ENCODE measurements at places on chromosomes 13 and 19.

DNA sequence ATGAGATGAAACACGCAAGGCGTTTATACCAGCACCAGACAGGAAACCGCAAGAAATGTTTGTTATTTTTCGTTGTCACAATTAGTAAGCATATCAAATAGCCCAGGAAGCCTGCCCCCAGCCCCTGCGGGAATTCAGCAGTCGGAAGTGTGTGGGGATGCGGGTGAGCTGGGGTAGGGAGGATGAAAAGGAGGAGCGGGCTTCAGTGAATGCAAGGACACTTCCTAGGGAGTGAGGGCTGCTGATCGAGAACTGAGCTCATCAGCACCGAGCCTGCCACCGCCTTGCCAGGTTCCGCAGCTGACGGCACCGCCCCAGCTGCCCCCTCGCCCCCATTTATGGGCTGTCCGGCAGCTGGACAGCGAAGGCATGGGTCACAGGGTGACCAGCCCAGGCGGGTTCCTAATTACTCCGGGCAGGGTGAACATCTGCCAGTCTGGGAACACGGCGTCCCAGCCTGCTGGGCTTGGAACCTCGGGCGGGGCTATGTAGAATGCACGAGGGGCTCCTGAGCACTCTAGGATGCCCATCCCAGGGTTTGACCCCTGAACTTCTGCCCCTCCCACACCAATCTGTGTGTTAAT, 1.6 kb upstream of the BEST2 start:
- peak; percentile 70 for DNase-seq

- no peak for DNase-seq
Observed at GRCh38 chr13:38849315-38849714, 141.3 kb downstream of the STOML3 start.

DNA sequence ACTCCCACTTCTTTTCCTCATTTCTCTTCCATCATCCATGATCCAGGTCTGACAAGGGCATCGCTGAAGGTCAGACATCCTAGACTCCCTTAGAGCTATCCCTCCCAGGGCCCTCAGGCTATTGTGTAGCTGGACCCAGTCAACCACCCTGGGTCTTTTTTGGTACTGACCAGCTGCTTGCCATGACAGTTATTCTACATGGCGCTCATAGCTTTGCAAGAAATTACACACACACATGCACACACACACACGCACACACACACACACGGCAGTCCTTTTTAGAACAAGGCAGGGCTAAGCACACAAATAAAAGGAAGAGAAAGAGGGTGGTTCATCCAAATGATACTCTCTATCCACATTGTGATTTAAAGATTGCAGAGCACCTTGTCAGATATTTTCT, 18.3 kb downstream of the SIAH3 start:
- no peak for DNase-seq

DNA sequence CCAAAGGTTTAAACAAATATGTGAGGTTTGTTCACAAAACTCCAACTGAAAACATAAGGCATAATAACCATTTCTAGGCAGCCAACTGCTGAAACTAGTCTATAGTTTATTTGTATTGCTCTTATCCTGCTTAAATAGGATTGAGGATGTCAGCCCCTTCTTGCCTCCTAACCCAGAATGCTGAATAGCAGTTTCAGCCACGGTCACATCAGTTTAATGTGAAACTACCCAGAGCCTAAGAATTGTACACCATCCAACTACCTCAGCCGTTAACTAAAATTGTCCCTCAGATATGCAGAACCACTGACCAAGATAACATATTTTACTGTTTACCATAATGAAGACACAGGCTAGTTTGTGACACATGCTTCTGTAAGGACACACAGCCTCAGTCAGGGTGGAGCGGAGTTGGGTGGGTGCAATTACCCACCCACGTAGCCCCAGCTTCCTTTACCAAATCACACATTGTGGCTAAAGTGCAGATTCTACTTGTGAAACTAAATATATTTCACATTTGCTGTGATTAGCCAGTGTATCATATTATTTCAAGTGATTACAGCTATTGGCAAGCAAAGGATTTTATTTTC, 259.9 kb downstream of the EFNB2 start:
- DNase-seq, result no peak

DNA sequence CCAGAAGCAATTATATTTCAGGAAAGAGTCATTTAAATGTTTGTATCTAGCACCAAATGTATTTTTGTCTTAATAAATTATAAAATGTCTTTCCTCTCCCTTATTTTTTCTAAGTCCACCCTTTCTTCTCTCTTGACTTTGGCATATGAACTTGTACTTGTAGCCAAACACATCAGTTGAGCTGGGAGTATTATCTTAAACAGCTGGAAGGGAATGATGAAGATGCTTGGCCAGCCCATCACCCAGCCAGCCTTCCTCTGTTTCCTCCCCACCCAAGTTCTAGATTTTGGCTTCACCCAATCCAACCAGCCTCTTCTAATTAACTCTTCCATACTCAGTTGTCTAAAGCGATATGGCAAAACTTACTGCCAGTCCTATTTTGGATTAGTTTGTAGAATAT, 272.5 kb downstream of the ENOX1 start:
- no peak for DNase-seq

DNA sequence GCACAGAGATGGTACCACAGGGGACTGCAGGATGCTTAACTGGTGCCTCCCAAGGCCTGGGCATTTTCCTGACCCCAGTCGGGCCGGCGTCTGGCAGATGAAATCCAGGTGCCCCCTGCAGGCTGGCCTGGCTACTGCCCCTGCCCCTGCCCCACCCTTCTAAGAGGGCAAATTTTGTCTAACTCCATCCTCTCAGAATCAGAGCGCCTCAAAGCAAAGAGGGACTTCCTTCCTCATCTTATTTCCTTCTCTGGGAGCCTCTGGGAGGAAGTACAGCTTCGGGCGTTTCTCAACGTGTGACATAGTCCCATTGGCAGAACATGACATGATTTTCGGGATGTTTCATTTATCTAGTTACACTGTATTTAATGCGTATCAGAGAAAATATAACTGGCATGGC, 2.7 kb downstream of the PRKACA start:
- DNase-seq, result peak; percentile 25

- DNase-seq, result peak; percentile 84
Observed at GRCh38 chr13:101514695-101515275, 62.3 kb downstream of the ITGBL1 start.

GRCh38 chr19:34222386-34222785, 32.0 kb upstream of the GARRE1 start:
- no peak for DNase-seq

- DNase-seq, result no peak
Observed at GRCh38 chr13:89708013-89708412, 1639.5 kb upstream of the MIR17HG start.

GRCh38 chr19:3324405-3324856, 42.0 kb upstream of the NFIC start:
- peak; percentile 55 for DNase-seq

GRCh38 chr19:10230861-10231611, at the start of gene S1PR2:
S1PR2 (minus strand) TSS chr19:10231331; CDS start chr19:10224905, 6,426 bp downstream.
- peak; percentile 79 for DNase-seq

DNA sequence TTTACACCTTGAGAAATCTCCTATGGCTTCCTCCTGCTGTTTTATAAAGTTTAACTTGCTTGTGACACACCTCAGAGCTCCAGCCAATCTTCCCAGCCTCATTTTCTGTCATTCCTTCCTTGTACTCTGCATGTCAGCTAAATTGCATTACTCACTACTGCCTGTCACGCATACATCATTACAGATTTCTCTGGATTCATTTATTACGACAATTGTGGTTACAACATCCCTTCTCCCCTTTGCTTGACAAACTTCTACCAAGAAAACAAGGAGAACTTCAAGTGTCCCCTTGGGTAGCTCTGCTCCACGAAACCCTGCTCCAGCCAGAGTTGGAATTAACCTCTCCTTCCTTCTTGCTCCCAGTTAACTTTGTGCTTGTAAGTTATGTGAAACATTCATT, 22.0 kb upstream of the GPR18 start:
- DNase-seq, result no peak

DNA sequence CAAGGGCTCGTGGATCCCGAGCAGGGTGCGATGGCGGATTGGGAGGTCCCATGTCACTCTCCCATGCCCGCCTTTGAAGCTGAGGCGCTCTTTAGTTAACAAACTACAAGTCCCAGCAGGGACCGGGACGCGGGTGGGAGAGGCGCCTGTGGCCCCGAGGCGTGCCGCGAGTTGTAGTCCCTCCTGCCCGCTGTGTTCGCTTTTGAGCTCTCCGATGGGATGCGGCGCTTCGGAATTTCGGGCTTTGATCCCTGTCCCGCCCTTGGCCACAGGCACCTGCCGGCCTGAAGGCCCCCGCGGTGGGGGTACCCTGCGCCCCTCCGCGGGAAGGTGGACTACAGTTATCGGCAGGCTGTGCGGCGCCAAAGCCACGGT, 11.0 kb downstream of the CYTH2 start:
- DNase-seq, result no peak

DNA sequence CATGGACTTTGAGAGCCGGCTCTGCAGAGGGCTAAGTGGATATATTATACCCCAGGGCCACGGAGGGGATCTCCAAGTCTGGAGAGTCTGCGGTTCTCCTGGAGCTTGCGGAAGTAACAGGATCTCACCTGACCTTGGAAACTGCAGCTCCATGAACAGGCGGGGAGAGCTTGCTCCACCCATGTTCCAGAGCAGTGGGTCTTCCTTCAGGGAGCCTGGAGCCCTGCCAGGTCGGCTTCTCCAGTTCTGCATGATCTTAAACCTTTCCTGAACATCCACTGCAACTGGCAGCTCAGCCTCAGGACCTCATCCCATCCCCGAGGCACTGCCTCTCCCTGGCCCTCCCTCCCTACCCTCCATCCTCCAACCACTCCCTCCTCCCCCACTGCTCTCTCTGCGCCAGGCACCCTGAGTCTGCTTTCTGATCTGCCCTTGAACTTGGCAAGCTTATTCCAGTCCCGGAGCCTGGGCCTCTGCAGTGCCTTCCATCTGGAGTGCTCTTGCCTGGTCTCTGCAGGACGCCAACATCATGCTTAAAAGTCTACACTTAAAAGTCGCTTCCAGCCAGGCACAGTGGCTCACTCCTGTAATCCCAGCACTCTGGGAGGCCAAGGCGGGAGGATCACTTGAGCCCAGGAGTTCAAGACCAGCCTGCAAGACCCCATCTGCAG, 13.2 kb downstream of the ATCAY start:
- DNase-seq, result no peak

GRCh38 chr13:52925775-52926285, 77.4 kb upstream of the PCDH8 start:
- DNase-seq, result peak; percentile 81

GRCh38 chr13:63446329-63446728, 2030.7 kb upstream of the PCDH20 start:
- no peak for DNase-seq

GRCh38 chr13:33262062-33262487, 23.5 kb downstream of the STARD13 start:
- DNase-seq, result peak; percentile 83

DNA sequence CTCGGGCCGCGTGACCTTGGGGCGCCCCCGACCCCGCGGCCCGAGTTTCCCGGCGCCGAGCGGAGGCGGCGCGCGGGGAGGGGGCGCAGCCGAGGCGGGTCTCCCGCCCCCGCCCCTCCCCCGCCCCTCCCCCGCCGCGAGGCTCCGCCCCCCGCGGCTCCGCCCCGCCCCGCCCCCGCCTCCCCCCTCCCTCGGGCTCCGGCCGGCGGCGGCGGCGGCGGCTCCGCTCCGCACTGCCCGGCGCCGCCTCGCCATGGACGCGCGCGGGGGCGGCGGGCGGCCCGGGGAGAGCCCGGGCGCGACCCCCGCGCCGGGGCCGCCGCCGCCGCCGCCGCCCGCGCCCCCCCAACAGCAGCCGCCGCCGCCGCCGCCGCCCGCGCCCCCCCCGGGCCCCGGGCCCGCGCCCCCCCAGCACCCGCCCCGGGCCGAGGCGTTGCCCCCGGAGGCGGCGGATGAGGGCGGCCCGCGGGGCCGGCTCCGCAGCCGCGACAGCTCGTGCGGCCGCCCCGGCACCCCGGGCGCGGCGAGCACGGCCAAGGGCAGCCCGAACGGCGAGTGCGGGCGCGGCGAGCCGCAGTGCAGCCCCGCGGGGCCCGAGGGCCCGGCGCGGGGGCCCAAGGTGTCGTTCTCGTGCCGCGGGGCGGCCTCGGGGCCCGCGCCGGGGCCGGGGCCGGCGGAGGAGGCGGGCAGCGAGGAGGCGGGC, at the start of gene HCN2:
HCN2 (plus strand) TSS at position 189 of the 703 bp plus-strand sequence; CDS start at position 254, 65 bp downstream.
- peak; percentile 68 for DNase-seq

- peak; percentile 59 for DNase-seq
Observed at GRCh38 chr19:38647966-38648768, 718 bp downstream of the ACTN4 start.

- no peak for DNase-seq
Observed at GRCh38 chr13:51045451-51045850, 65.6 kb downstream of the C13orf42 start.

DNA sequence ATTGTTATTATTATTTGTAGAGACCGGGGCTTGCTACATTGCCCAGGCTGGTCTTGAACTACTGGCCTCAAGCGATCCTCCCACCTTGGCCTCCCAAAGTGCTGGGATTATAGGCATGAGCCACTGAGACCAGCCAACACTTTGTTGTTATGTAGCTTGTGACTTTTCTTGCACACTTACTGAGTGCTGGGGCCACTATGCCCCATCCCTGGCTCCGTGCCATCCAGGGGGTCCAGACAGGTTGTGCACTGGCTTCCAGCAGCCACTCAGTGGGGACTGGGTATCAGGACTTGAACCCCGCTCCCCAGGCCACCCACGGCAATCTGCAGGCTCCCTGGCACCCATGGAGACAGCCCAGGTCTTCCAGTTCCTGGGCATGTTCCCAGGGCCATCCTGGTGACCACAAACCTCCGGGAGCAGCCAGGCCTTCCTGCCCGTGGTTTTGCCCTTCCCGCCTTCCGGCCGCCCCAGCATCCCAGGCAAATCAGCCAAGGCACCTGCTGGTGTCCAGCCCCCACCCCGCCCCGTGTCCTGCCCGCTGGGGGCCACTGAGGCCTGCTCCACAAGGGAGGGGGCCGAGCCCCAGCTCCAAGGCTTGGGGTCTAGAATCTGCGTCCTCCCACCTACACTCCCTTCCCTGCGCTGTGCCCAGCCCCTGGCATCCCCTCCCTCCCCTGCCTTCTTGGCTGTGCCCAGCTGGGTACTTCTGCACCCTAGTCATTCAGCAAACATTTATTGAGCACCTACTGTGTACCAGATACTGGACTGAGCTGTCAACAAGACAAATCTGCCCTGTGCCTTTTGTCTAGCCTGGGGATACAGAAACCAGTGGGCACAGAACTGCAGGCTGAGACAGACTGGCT, 23.7 kb upstream of the SEMA6B start:
- DNase-seq, result no peak

DNA sequence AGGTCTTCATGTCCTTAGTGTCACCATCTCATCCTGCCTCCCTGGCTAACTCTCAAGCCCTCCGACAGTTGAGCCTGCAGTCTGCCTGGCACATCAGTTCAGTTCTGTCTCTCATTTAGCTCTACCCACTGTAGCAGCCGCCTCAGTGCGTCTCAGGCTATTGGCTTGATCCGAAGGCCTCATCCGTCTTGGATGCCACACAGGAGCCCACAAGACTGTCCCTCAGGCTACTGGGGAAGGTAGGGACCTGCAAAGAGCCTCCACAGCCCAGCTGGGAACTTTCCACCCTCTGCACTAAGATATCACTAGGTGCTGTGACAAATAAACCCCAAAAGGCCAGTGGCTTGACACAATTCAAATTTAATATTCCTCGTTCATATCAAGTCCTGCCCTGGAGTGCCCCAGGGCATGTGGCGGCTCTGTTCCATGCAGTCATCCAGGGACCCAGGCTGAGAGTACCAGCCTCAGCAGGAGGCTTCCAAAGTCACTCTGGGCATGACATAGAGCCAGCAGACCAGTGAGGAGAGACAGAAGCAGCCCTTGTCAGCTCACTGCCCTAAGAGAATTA, 5.7 kb downstream of the VSTM2B start:
- no peak for DNase-seq

Measured in NCI-H69 (cell line).